Smooth muscle cell of bladder (primary cell): ENCODE measurements at places on chromosomes 5 and 9. TPM values are rescaled to one million over a fixed set of nuclear protein-coding genes. Genes with fewer than 3 reads are reported as not detected.

PPP3R2 gene
- total RNA-seq: not detected in 2 replicates

OR13D1 gene
- not detected in 2 replicates for total RNA-seq

GCNT4 gene
- total RNA-seq: 4.3 and 6.5 TPM in 2 replicates

LRRC19 gene
- total RNA-seq: not detected in 2 replicates

MSMP gene
- not detected in 2 replicates for total RNA-seq

CDH18 gene
- total RNA-seq: 0.71 and 1.3 TPM in 2 replicates

MARVELD2 gene
- 0.09 and 0.14 TPM in 2 replicates for total RNA-seq

PCDHGA8 gene
- 3.0 and 3.3 TPM in 2 replicates for total RNA-seq

SPINK13 gene
- total RNA-seq: 2.4 and 4.5 TPM in 2 replicates

LHX2 gene
- total RNA-seq: not detected in 2 replicates

FOXI1 gene
- not detected in 2 replicates for total RNA-seq

ARHGEF37 gene
- total RNA-seq: 0.57 and 2.4 TPM in 2 replicates

SV2C gene
- not detected in 2 replicates for total RNA-seq

CRHBP gene
- total RNA-seq: 1.3 and 2.1 TPM in 2 replicates
